ENCODE measurements at places on chromosomes 13 and 19.

GRCh38 chr13:27463500-27463899, 13.1 kb upstream of the MTIF3 start:
- DNase-seq, result no peak

- DNase-seq, result no peak
Measured at GRCh38 chr13:29802621-29803020, 47.8 kb downstream of the UBL3 start.

DNA sequence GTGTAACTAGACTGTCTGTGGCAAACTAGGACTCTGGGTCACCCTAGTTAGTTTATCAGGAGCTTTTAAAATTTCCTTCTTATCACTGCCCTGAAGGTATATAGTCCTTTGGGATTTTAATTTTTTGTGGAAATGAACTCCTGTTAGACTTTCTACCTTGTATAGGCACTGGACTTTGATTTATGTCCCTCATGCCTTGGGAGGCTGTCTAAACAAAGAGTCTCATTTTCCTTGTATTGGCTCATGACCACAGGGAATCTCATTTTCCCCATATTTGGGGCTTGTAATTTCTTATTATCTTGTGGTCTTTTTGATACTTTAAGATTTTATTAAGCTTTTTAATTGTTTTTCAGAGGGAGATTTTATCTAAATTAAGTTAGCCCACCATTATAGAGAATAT, 21.4 kb downstream of the KCTD4 start:
- DNase-seq, result no peak

GRCh38 chr19:49387936-49388372, at the start of gene KASH5:
KASH5 (plus strand) TSS chr19:49388249; CDS start chr19:49390884, 2,635 bp downstream.
- no peak for DNase-seq

GRCh38 chr13:50080911-50081678, 65.9 kb downstream of the KCNRG start:
- no peak for DNase-seq

GRCh38 chr13:45142440-45143345, 22.4 kb downstream of the GTF2F2 start:
- DNase-seq, result no peak

- no peak for DNase-seq
Measured at GRCh38 chr13:86986448-86986847, 684.7 kb upstream of the SLITRK5 start.

DNA sequence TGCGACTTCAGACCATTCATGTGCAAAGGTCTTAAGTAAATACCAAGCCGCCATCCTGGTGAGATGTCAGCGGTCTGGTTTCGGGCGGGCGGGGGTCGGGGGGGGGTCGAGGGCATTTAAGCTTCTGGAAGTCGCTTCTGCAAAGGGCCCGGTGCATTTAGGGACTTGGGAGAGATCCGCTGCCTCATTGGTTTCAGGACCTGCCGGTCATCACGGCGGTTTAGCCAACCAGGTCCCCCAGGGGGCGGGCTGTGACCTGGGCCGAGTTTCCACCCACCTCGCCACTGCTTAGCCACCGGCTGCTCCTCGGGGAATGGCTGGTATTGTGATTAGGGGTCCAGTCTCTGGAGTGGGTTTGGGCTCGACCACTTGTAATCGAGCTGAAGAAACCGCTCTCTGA, 7.8 kb downstream of the ANKLE1 start:
- no peak for DNase-seq

DNA sequence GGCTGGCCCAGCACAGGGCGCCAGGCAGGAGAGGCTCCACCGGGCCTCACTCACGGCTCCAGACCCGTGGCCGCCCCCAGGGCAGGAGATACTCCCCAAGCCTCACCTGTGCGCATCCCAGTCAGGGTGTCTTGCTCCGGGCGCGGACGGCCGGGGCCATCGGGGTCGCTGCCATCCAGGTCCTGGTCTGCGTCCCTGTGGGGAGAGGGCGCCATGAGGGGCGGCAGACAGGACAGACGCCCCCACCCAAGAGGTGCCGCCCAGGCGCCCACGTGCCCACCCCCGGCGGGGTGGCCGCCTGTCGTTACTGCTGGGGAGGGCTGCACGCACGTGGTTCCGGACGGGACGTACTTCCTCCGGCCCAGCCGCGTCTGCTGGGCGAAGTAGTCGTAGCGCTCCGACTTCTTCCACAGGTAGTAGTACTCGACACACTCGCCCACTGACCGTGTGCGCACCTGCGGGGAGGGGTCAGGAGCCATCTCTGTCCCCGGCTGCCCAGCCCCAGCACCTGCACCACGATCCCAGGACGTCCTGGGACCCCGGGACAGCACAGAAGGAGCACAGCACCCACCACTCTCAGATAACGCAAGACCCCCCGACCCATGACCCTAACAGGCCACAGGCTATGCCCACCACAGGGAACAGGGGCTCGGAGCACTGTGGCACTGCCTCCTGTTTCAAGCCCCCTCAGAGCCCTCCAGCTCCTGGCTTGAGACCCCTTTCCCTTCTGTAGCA, 17.4 kb upstream of the PLPP2 start:
- DNase-seq, result no peak

- DNase-seq, result no peak
Measured at GRCh38 chr13:112968380-112968909, 569 bp upstream of the MCF2L start.

DNA sequence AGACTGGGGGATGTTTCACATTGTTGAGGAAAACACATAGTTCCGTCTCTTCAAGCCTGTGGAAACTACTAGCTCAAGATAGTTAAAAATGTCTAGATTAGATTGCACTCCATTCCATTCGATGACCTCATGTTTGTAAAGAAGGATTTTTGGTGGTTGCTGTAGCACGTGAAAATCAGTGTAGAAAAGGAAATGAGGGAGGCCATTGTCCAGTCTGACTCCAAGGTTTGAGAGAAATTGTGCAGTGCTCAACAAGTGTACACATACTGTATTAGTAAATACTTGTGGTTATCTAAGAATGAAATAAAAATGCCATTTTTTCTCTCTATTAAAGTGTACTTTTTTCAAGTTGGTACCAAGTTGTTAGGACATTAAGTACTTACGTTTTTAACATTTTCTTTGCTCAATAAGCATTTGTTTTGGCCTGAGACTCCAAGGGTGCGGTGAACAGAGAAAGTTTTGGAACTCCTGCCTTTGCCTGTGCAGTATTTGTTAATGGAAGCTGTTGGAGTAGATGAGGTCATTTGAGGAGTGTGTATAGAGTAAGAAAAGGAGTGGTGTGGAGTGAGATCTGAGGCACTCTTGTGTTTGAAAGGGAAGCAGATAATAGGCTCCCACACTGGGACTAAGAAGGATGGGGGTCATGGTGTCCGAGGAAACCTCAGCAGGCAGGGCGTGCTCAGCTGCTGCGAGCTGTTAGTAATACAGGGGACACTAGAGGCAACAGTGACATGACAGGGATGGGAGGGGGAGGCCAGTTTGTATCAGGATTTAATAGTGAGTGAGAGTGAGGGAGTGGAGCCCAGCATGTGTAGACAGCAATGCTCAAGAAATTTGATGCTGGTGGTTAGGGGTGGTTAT, 4.4 kb downstream of the WASF3 start:
- DNase-seq, result no peak

GRCh38 chr19:12946092-12946721, 545 bp downstream of the RAD23A start:
- no peak for DNase-seq

DNA sequence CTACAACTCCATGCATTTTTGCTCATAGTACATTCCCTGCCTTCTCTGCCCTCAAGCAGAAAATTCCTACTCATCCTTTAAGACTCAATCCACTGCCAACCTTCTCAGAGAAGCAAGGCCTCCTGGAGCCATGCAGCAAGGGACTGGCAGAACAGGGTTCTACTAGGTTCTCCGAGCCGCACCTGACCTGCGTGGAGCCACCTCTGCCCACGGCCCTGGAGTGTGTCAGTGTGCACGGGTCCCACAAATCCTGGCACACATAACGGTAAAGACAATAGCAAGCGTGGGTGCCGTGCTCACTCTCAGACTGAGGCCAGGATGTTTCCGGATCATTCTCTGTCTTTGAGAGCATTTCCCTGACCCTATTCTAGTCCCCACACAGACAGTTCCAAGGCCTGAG, 30.0 kb downstream of the SOX1 start:
- DNase-seq, result no peak

DNA sequence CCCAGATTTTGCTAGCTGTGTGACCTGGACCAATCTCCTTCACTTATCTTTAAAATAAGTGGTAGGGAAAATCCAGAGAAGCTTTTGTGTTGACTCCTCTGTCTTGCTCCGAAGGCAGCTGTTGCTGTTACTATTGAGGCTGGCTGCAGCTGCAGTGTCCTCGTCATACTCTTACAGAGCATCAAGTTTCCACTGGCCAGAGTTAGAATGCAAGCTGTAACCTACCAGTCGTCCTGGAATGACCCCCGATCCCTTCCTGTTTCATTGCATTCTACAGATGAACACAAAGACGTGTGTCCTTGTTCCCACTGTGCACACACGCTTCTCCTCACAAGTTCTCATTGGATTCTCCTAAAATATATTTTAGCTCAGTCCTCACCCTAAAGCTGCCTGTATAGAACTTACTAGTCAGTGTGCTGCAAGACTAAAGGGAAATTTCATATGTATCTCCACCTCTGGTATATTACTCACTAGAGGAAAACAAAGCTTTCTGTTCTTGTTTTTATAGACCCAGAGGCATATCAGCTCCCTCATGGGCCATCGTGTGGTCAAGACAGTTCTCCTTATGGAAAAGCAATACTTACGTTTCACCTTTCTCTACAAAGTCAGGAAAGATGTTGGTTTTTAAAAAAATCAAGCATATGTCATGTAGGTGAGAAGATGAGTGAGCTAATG, 589.8 kb downstream of the LMO7 start:
- no peak for DNase-seq

- no peak for DNase-seq
Measured at GRCh38 chr13:107807306-107808073, 407.8 kb downstream of the LIG4 start.

GRCh38 chr13:26571518-26571917, 14.0 kb downstream of the WASF3 start:
- no peak for DNase-seq

GRCh38 chr19:29092712-29093552, 120.0 kb downstream of the UQCRFS1 start:
- no peak for DNase-seq

DNA sequence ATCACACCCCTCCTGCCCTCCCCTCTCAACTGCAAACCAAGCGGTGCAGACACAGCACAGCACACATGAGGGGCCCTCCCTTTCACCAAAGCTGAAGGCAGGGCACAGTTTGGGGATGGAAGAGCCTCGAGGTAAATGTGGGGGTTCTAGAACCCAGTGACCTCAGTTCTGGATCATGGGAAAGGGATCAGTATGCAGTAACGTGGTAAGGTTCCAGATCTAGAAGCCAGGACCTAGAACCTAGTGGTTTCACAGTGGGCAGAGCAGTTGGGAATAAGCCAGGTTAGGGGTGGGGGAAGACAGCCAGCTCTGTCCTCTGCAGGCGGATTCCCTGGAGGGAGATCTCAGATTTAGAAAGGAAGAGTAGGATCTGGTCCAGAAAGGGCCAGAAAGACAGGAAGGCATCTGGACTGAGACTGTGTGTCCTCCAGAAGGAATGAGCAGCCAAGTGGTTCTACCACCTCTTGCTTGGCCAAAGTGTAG, 3.1 kb downstream of the FTL start:
- DNase-seq, result no peak

DNA sequence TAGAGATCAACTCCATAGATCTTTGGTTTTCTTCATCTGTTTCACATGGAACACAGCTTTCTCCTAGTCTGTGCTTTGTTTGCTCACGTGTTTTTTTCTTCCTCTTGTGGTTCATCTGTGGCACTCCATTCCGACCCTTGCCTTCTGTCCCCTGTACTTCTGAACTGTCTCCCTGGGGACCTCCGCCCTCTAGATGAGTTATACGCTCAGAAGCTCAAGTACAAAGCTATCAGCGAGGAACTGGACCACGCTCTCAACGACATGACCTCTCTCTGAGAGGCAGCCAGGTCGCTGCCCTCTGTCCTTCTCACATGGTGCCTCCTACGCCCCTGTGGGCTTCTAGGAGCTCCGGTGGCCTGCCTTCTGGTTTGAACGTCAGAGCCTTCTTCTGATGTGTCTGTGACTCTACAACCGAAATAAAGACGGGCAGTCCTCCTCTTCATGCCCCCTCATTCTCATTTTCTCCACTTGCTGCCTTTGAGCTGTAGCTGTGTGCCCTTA, 16.6 kb upstream of the RAB8A start:
- no peak for DNase-seq

- DNase-seq, result no peak
Measured at GRCh38 chr13:68714292-68714691, 1393.3 kb upstream of the ATXN8OS start.

GRCh38 chr19:39752390-39752789, 14.6 kb upstream of the CLC start:
- DNase-seq, result no peak

DNA sequence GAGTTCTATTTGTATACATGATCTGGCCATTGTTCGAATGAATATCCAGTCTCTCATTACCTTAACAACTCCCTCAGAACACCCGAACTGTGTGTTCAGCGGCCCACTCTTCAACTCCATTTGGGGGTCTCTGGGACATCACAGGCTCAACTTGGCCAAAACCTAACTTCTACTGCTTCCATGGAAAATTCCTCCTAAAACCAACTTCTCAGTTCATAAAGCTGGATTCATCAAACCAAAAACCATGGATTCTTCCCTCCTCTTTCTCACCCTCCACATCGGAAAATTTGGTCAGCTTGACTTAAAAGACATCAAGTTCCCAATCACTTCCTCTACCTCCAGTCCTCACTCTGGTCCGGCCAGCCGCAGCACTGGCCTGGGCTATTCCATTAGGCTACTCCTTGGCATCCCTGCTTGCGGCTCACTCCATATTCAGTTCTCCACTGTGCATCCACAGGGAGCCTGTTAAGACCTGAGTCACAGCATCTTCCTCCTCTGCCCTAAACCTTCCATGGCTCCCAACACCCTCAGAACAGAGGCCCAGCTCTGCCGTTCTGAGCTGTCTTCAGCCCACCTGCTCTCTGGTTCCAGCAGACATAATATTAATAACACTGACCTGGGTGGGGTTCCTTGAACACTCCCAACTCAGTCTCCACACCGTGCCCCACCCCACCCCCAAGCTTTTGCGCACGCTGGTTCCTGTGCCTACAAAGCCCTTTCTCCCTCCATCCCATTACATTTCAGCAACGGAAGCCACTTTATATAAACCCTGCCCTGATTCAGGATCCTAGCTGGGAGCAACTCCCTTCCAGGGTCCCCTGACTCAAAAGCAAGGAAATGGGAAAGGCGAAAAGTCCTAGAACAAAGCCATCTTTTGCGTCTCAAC, 1.1 kb downstream of the ZNF792 start:
- no peak for DNase-seq

DNA sequence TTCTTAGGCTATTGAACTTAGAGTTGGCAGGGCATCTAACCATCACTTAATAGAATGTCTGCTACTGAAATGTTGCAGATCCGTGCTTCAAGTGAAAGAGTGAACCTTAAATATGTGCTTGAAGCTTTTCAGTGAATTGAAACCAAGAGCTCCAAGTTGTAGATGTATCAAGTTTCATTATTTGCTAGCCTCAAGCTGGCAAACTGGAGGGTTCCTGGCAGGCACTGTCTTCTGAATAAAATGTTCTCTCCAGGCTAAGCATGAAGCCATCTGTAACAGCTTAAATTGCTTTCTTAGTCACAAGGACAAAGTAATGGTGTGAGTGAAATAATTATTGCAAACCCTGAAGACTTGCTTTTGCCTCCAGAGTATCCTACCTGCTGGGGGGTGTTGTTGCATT, 415.0 kb upstream of the SPRY2 start:
- DNase-seq, result peak; percentile 11

- no peak for DNase-seq
Measured at GRCh38 chr13:113658836-113659235, 838 bp upstream of the ATP4B start.

- DNase-seq, result no peak
Measured at GRCh38 chr13:28685892-28686291, 27.0 kb downstream of the POMP start.

- DNase-seq, result no peak
Measured at GRCh38 chr19:4531562-4532165, 3.4 kb downstream of the PLIN5 start.
